ENCODE measurements at places on chromosomes 13 and 19.

- DNase-seq = no peak
These were observed 6.5 kb downstream of the R3HDM4 start for GRCh38 chr19:906480-906879.

DNA sequence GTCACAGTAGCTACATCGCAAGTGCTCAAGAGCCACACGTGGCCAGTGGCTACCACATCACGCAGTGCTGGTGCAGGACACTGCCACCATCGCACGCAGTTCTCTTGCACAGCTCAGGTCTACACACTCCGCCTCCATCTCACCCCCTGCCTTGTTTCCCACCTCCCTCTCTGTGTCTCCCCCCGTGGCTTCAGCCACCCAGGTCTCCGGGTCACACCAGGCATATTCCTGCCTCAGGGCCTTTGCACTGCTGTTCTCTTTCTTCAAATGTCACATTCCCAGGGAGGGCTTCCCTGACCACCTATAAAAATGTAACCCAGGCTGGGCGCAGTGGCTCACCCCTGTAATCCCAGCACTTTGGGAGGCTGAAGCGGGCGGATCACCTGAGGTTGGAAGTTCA, 10.6 kb downstream of the CCDC8 start:
- no peak for DNase-seq

DNA sequence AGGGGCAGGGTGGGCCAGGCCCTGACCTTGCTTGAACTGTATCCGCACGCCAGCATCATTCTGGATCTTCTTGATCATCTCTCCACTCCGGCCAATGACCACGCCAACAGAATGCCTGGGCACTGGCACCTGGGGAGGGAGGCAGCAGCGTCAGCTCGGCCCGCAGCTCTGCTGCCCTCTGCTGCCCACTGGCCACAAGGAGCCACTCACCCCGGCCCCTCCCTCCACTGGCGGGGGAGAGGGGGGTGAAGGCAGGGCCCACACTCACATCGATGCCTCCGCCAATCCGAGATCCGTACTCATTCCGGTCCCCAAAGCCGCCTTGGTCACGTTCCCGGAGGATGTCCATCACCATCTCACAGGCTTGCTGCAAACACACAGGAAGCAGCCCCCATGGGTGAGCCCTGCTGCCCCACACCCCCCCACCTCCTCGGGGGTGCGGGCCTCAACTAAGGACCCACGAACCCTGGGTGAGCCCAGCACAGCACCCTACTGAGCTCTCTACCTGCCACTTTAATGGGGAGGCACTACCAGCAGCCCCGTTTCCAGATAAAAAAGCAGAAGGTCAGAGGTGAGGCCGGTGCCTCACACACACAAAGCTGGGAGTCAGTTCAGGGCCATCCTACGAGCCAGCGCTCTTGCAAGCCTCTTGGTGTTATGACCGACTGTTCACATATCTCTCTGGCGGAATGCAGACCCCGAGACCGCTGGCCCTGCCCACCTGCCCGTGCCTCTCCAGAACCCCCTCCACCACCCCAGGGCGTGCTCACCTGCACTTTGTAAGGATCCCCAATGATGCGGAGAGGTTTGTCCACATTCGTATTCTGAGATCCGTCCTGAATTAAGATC, 6.7 kb downstream of the KHSRP start:
- peak; percentile 62 for DNase-seq

DNA sequence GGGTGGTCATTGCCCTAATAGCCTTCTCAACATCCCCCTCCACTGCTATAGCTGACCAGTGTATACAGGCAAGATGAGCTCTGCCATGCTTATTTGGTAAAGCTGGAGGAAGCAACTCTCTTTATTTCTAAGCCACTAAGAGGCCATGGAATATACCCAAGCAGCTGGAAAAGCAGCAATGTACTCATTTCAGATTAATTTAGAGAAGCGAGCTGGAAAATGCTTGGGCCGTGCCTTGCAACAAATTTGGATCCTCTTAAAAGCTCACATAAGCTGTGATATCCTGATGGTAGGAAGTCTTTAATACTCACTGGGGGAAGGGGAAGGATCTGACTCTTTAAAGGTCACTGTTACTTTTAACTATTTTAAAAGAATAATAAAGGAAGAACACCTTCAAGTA, 77.8 kb downstream of the TEX26 start:
- no peak for DNase-seq

DNA sequence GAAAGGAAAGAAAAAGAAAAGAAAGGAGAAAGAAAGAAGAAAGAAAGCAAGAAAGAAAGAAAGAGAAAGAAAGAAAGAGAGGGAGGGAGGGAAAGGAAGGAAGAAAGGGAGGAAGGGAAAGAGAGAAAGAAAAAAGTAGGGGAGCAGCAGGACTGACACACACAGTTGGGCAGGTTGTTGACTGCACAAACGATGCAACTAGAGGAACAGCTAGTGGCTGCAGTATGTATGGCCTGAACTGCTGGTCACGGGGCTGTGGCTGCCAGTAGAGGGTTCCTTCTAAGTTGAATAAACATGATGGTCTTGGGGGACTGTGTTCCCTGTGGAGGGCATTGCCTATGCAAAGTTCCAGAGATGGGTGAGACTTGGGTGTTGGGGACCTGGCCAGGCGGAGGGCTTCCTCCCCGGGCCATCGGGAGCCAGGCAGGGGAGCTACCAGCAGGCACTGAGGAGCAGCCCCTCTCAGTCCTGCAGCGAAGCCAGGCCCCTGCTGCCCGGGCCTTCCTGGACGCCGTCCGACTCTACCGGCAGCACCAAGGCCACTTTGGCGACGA, 16.7 kb upstream of the COLGALT1 start:
- DNase-seq = no peak

GRCh38 chr13:39040206-39040605, 1.9 kb downstream of the NHLRC3 start:
- no peak for DNase-seq

- DNase-seq = no peak
These were observed 274.3 kb downstream of the DCLK1 start for GRCh38 chr13:35856721-35857364.

DNA sequence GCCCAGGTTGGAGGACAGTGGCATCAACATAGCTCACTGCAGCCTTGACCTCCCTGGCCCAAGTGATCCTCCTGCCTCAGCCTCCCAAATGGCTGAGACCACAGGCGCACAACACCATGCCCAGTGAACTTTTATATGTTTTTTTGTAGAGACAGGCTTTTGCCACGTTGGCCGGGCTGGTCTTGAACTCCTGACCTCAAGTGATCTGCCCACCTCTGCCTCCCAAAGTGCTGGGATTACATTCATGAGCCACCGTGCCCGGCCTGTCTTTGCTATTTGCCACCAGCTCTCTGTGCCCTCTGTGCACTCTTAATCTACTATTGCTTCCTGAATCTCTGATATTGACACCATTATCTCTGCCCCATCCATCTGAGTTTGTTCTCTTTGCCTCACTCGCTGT, 34.3 kb upstream of the LRRC4B start:
- DNase-seq = no peak

DNA sequence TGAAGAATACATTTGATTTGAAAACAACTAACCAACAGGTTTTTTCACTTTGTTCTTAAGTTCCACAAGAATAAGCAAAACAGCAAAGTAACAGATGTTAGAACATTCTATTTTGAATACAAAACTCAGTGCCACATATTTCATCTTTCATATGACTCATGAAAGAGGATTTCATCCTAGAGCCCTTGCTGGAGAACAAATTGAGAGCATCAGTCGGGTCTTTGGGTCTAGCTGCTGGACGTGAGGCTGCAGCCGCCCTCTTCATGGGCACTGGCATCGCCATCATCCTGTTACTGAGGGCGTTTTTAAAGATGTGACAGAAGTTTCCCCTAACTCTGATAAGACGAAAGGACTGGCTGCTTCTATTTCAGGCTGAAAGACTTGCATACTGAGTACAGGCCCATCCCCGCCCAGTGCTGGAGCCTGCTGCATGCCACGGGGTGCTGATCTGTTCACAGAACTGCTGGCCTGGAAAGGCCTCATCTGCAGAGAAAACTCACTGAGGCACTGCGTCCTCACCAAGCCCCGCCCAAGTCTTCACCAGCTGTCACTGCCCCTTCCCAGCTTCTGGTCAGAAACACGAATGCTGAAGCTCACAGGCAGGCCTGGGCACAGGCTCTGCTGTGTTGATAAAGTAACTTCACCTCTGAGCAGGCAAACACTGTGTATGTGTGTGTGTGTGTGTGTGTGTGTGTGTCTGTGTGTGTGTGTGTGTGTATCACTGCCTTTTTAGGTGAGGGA, 101.4 kb downstream of the TUBGCP3 start:
- DNase-seq = no peak

All from hepatic stellate cell (primary cell).